EL (cell line): ENCODE measurements at places on chromosomes 13 and 19.
A peak's percentile ranks its signal among the peaks of the same experiment; 100 is the strongest.

- DNase-seq: no peak
These were observed 47.2 kb downstream of the PEX11G start for GRCh38 chr19:7441468-7442146.

GRCh38 chr19:13241231-13242104 is 91.3 kb downstream of the IER2 start:
- no peak for DNase-seq

DNA sequence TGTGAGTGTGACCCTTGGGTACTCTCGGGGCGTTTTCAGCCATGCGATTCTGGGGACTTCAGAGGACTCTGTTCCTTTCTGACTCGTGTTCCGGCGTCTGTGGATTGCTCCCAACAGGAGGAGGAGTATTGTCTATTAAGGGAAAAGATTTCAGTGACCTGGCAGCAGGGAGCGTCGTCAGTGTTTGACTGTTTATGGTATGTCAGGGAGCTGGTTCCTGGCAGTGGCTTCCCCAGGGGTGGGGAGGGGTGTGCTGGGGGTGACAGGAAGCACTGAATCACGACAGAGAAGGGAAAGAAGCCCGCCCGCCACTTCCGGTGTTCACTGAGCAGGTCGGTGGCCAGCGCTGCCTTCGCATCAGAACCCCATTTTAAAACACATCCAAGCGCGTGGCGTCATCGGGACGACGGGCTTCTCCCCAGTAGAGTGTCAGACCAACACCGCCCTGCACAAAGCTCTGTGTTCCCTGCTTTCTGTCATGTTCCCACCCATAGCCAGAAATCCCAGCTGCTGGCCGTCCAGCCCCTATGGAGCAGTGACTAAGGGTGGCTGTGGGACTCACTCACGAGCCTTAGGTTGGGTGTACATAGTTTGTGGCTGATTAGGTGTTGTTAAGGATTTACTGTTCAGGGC is 33.8 kb downstream of the COL4A2 start:
- peak; percentile 91 for DNase-seq

- no peak for DNase-seq
These were observed 13.0 kb upstream of the USP29 start for GRCh38 chr19:57106722-57107235.

DNA sequence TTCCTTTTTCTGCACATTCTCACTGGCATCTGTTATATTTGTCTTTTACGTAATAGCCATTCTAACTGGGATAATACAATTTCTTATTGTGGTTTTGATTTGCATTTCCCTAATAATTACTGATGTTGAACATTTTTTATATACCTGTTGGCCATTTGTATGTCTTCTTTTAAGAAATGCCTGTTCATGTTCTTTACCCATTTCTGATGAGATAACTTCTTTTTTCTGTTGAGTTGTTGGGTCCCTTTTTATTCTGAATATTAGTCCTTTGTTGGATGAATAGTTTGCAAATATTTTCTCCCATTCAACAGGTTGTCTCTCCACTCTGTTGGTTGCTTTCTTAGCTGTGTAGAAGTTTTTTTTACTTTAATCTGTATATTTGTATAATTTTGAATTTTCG is 147.7 kb upstream of the TRPC4 start:
- DNase-seq: no peak

DNA sequence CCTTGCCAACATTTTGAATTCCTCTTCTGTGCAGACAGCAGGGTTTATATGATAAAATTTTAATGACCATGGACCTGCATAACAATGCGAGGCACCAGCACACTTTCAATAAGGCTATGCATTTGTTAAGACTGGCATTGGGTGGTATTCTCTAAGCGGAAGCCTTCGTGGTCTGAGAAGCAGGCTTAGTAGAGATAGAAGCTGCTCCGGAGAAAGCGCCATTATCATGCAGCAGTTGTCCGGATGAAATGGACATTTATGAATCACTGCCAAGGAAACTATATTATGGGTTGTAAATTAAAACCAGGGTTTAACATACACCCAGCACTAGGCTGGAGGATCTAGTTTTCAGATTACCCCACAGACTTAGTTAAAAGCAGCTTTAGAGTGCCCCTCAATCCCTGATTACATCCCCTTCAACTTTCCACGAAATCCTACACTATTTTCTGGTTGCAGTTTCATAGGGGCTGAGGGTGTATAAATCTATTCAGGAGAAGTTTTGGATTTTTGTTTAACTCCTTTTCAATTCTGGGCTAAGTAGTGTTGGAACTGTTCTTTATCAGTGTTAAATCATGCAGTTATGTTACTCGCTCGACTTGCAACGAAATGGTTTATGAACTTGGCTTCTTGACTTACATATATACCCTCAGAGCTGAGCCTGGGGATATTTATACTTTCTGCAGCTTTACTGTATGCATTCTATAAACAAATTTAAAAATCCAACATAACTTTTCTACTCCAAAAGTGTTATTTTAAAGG is 193.3 kb downstream of the PCDH9 start:
- no peak for DNase-seq

DNA sequence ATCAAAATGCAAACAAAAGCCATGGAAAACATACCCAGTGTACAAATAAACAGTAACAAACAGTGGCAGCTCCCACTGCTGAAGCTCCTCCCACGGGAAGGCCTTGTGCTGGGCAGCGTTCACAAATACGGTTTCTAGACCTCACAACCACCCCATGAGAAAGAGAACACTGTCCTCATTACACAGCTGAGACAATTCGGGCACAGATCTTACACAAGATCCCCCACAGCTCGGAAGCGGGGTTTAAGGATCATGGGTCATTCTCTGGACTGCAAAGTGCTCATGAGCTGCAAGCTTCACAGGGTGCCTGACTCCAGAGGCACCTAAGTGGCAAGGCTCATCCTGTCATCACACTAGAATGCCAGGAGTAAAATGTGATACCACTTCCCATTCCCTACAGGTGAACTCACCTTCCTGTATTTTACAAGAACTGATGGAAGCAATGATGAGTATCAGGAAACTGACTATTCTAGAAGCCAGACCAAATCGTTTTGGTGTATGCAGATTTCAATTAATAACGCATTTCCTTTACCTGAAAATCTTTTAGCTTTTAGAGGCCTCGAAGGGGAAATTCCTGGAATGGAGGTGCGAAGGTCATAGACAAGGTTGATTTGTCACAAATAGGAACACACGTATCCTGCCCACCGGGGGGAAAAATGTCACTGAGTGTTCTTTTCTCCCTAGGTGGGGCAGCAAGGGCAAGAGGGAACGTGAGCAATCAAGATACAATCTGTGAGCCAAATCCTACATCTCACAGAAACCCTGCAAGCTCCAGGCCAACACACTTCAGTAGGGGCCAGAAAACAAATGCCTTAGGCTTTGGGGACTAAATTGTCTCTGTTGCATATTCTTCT is 41.2 kb downstream of the STK24 start:
- DNase-seq: no peak

- DNase-seq: no peak
These were observed 254.7 kb upstream of the KLHL1 start for GRCh38 chr13:70362820-70363570.

GRCh38 chr19:16591803-16592556 is 19.8 kb upstream of the SLC35E1 start:
- DNase-seq: peak; percentile 39

DNA sequence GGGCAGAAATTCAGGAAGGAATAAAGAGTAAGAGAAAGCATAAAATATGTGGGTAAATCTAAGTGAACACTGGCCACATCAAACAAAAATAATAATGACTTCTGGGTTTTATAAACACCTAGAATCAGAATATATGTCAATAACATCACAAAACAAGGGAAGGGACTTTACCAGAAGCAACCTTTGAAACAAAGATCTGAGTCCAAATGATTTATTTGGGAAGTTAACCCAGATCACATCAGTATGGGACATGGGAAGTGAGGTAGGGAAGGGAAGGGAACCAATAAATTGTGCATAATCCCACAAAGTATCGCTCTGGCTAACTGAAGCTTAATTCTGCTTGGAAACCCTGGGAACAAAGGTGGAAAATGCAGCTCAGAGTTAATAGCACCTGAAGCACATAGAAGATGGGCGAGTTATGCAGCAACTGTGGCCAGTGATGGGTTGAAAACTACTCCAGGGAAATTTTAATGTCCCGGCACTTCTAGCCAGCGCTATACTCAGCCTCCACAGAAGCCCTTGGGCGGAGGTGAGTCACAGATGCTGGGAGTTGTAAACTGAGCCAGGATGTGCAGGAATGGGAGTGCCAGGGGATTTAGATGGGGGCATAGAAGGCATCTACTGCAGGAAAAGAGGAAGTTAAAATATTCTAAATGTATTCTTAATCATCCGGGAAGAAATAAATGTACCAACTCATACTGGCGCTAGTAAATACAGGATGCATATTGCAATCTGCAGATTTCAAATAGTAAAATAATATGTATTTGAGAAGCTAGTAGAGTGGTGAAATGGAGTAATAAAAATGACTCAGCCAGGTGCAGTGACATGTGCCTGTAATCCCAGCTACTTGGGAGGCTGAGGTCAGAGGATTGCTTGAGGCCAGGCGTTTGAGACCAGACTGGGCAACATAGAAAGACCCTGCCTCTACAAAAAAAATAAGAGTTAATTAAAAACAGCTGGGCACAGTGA is 34.2 kb upstream of the CEBPG start:
- no peak for DNase-seq

- DNase-seq: no peak
These were observed 6.9 kb downstream of the MKNK2 start for GRCh38 chr19:2043961-2044708.

DNA sequence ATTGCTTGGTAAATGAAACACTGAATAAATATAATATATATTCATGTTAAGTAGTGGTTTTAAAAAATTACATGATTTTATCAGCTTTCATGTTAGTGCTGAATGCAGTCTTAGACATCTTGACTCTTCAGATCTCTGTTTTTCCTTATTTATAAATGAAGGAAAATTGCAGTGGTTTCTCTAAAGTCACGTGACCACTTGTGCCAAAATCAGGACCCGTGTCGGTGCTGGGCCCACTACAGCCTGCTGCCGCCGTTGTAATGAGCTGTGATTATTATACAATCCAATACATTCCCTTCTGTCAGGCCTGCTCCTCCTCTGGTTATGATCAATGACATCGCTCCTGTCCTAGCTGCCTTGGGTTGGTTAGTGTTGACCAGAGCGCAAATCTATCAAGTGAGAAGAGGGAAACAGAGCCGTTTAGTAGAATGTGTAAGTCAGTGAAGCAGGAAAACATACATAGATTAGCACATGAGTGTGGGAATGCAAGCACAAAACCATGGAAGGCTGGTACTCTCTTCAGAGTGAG is 88.2 kb downstream of the AKAP11 start:
- DNase-seq: no peak

DNA sequence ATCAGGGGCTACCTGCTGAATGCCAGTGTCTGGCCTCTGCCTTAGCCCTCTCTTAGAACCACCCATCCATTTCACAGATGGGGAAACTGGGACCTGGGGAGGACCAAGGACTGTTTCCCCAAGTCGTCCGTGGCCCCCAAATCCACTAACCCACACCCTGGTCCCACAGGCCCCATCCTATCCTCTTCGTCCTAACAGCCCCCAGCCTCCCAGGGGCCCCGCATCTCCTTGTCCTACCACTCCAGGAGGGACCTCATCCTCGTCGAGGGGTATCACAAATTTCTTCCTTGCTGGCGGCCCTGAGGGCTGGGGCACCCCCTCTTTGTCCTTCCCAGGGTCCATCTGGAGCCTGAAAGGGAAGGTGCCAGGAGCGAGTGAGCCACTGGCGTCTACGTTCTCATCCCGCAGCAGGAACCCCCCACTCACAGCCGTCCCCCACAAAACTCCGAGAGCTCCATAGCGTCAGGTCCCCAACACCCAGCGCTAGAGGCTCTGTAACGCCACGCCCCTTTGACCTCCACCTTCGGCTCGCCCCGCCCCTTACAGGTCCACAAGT is 606 bp downstream of the ERCC1 start:
- no peak for DNase-seq

DNA sequence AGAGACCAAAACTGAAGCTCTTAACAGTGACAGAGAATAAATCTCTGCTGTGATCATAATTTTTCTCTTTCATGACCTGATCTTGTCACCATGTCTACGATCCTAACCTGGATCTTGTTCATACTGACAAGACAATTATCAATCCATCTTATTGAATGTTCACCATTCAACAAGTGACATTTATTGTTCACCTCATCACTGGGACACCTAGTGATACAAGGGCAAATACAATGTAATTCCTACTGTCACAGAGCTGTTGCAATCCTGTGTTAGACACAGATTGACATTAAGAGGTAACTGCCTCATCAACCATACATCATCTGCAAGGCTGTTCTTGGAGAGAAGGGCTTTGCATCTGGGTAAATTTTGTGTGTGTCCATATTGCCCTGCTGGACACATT is 942.4 kb upstream of the PRR20A start:
- DNase-seq: no peak

DNA sequence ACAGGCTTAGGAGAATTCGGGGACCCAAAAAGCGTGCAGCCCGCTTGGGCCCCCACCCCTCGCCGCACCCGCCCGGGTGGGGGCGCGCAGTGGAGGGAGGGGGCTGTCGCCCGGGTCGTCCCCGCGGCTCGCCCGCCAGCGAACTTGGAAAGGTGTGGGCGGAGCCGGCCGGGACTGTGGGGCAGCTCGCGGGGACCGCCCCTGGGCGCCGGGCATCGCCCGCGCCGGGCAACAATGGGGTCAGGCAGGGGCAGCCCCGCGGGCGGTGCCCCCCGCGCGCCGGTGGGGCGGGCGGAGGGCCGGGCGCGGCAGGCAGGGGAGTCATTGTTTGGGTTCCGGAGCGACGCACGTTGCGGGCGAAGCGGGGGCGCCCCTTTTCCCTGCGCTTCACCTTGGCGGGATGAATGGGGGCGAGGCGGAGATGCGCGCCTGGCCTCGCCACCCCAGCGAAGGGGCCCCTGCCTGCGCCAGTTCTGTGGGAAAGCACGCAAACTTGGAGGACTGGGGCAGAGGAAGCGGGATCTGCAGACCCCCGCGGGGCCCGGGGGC is 647 bp upstream of the KLF12 start:
- peak; percentile 68 for DNase-seq

DNA sequence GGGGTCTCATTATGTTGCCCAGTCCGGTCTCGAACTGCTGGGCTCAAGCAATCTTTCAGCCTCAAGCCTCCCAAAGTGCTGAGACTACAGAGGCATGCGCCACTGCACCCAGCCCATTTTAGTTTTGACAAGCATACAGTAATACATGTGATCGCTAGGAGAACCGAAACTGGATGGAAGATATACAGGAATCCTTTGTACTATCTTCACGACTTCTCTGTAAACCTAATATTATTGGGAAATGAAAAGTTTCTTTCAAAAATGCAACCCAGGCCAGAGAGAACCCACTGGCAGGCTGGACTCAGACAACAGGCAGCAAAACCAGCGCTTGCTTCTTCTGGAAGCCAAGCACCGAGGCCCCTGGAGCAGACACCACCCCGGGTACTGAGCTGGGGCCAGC is 9.4 kb downstream of the C19orf12 start:
- DNase-seq: no peak

GRCh38 chr13:34037636-34038540 is 219.9 kb downstream of the RFC3 start:
- DNase-seq: peak; percentile 43

- DNase-seq: no peak
These were observed 1.8 kb downstream of the SPPL2B start for GRCh38 chr19:2330255-2330631.
